ENCODE measurements at places on chromosomes 4 and X. TPM values are rescaled to one million over a fixed set of nuclear protein-coding genes. Genes with fewer than 3 reads are reported as not detected.

- H3K4me1 ChIP-seq = no peaks in the 10 kb centered on the region
- DNase-seq = no peak
- H3K27me3 ChIP-seq = no peaks in the 10 kb centered on the region
- no peak overlapping the region for H3K27ac ChIP-seq
- H3K4me3 ChIP-seq = no peak overlapping the region
Measured at GRCh38 chrX:87105131-87105530, 412.5 kb upstream of the KLHL4 start.

DNA sequence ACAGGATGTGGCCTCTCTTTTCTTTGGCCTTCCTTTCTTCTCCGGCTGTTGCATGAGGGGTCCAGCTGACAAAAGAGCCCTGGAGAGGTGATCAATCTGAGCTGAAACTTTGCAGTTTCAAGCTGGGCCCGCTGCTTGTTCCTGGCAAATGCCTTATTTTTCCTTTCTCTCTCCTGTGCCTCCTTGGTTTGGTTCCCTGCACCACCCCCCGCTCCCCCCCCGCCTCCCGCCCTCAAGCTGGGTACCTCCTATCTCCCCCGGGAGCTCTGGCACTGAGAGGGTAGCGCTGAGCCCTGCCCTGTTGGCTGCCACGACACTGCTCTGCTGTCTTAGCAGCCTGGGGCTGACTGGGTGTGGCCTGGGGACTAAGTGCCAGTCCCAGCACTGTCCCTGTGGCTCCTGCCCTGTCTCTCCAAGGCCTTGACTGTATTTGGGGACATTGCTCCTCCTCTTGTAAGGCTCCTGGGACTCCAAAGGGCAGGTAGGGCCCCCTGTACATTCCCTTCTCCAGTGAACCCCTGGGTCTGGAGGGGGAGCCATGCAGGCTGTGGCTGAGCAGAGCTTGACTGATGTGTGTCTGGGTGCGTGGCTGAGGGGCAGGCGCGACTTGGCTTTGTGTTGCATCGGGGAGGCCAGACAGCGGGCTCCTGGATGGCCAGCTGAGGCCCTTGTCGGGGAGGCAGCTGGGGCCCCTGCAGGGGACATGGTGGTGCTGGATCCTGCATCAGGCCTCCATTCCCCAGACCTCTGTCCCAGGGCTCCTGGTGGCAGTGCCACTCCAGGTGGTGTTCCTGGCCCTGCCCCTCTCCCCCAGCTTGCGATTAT, 1.1 kb downstream of the PLXNA3 start:
- H3K36me3 ChIP-seq = peaks cover 25% of the 10 kb centered on the region
- H3K4me1 ChIP-seq = no peaks in the 10 kb centered on the region
- H3K27ac ChIP-seq = no peak overlapping the region
- DNase-seq = no peak

GRCh38 chr4:77848508-77848907, 14.1 kb upstream of the MRPL1 start:
- no peaks in the 10 kb centered on the region for H3K4me1 ChIP-seq
- no peak overlapping the region for H3K27ac ChIP-seq
- DNase-seq = no peak
- H3K27me3 ChIP-seq = no peaks in the 10 kb centered on the region
- no peak overlapping the region for H3K4me3 ChIP-seq
- H3K36me3 ChIP-seq = no peaks in the 10 kb centered on the region

Gene CT55
- 0.24 TPM for total RNA-seq

DNA sequence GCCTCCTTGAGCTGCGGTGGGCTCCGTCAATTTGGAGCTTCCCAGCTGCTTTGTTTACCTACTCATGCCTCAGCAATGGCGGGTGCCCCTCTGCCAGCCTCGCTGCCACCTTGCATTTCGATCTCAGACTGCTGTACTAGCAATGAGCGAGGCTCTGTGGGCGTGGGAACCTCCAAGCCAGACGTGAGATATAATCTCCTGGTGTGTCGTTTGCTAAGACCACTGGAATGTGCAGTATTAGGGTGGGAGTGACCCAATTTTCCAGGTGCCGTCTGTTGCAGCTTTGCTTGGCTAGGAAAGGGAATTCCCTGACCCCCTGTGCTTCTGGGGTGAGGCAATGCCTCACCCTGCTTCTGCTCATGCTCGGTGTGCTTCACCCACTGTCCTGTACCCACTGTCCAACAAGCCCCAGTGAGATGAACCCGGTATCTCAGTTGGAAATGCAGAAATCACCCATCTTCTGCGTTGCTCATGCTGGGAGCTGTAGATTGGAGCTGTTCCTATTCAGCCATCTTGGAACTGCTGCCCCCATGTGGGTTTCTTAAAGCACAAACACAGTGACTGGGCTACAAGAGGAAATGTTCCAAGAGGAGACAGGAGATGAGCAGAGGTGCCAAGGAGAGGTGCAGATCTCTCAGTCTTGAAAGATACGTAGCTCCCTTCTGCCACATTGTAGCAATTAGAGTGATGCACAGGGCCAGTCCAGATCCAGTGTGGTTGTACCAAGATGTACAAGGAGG, 193.0 kb upstream of the IGFBP7 start:
- H3K27me3 ChIP-seq = no peaks in the 10 kb centered on the region
- peaks cover 26% of the 10 kb centered on the region for H3K36me3 ChIP-seq
- H3K4me3 ChIP-seq = no peak overlapping the region
- no peak for DNase-seq

GRCh38 chr4:98620087-98620784, 38.2 kb downstream of the TSPAN5 start:
- H3K27me3 ChIP-seq = no peaks in the 10 kb centered on the region
- H3K4me1 ChIP-seq = peaks cover 5% of the 10 kb centered on the region
- DNase-seq = peak; percentile 33
- no peak overlapping the region for H3K4me3 ChIP-seq

DNA sequence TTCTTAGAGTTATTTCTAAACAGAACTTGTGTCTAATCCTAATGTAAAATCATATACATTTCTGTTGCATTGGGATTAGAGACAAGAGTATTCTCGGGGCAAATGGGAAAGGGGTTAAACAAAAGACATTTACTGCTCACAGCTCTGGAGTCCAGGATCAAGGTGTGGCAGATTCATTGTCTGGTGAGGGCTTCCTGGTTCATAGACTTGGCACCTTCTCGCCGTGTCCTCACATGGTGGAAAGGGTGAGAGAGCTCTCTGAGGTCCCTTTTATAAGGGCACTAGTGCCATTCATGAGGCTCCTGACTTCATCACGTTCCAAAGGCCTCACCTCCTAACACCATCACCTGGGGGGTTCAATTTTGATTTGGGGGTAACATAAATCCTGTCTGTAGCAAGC, 90.3 kb upstream of the PRKX start:
- DNase-seq = no peak
- no peaks in the 10 kb centered on the region for H3K27me3 ChIP-seq
- H3K36me3 ChIP-seq = no peaks in the 10 kb centered on the region
- no peak overlapping the region for H3K4me3 ChIP-seq

DNA sequence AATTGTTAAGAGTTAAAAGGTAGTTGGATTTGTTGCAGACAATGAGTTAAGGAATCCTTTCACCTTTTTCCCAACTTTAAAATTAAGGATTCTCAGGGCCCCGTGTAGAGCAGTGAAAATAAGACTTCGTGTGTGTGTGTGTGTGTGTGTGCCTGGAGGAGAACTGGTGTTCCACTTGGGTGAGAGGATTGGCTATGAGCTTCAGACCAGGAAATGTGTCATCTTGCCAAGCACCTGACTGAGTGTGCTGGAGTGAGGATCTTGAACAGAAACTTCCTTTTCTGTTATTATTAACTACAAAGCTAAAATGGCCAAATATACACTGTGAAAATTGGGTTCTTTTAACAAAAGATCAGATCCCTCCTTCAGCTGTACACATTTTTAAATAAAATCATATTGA, 113.1 kb upstream of the VCX2 start:
- DNase-seq = no peak
- no peaks in the 10 kb centered on the region for H3K4me1 ChIP-seq
- H3K27me3 ChIP-seq = no peaks in the 10 kb centered on the region
- H3K27ac ChIP-seq = no peak overlapping the region
- no peaks in the 10 kb centered on the region for H3K36me3 ChIP-seq
